ENCODE measurements at places on chromosomes 6 and 20. TPM values are rescaled to one million over a fixed set of nuclear protein-coding genes. Genes with fewer than 3 reads are reported as not detected.

The CYP21A2 gene
- total RNA-seq = not detected

The KCNB1 gene
- not detected for total RNA-seq

DNA sequence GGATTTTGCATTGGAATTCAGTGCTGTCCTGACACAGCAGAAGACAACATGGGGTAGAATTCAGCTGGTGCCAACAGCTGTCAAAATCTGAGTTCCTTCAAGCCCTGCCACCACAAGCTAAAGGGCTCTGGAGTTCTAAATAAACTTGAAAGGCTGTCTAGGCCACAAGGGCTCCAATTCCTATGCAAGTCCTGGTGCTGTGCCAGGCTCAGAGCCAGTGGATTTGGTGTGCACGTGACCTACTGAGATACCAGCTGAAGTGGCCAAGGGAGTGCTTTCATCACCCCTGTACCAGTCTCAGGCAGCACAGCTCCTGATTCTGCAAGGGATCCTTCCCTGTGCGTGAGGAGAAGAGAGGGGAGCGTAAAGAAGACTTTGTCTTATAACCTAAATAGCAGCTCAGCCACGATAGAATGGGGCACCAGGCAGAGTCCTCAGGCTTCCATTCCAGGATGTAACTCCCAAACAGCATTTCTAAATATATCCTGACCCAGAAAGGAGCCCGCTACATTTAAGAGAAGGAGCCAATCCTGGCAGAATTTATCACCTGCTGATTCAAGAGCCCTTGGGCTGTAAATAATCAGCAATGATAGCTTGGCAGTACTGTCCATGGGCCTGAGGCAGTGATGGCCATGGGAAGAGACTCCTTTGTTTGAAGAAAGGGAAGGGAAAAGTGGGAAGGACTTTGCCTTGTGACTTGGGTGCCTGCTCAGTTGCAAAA lies 881.2 kb upstream of the EPHA7 start:
- DNase-seq = no peak

GRCh38 chr6:10259671-10260070 lies 155.2 kb downstream of the TFAP2A start:
- DNase-seq = no peak

DNA sequence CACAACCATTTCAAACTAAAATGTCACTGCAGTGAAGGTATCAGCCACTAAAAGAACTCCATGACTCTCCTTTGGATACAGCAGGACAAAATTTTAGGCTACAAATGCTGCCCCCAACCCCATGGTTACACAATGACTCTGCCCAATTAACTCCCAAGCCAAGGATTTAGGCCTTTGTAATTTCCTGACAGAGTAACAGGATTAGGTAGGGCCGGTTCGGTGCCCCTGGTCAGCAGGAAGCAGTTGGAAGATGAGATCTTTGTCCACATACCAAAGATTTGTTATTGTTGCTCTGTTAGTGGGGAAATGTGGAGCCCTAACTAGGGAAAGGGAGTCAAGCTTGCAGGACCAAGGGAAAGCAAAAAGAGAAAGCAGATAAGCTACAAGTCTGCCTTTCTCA lies 26.7 kb upstream of the RIPK1 start:
- no peak for DNase-seq
